NCI-H526 treated with DMSO at 0.1 percent for 48 hours (cell line): ENCODE measurements at places on chromosomes 7 and 10.

GRCh38 chr10:71761105-71761511 is 12.2 kb downstream of the VSIR start:
- no peak for DNase-seq

GRCh38 chr10:118818621-118819221 is 64.0 kb upstream of the CACUL1 start:
- DNase-seq: no peak

GRCh38 chr10:44024356-44025116 is 360.4 kb downstream of the CXCL12 start:
- no peak for DNase-seq

GRCh38 chr10:70849582-70850016 is 33.9 kb downstream of the SGPL1 start:
- DNase-seq: no peak

DNA sequence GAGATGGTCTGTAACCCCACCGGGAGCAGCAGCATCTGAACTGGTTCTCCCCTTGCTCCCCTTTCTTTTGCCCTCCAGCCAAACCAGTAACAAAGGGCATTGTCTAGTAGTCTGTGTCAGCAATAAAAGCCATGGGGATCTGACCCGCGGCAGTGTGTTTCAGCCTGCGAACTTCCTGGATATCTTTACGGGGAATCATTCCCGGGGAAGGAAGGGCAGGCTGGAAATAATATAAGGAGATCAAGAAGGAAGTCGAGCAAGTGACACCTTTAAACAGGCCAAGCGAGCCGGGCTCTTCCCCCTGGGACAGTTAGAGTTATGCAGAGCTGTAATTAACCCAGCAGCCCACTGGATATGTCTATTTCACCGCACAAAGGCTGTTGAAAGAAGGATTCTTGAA is 661.2 kb upstream of the GALNT17 start:
- DNase-seq: no peak

DNA sequence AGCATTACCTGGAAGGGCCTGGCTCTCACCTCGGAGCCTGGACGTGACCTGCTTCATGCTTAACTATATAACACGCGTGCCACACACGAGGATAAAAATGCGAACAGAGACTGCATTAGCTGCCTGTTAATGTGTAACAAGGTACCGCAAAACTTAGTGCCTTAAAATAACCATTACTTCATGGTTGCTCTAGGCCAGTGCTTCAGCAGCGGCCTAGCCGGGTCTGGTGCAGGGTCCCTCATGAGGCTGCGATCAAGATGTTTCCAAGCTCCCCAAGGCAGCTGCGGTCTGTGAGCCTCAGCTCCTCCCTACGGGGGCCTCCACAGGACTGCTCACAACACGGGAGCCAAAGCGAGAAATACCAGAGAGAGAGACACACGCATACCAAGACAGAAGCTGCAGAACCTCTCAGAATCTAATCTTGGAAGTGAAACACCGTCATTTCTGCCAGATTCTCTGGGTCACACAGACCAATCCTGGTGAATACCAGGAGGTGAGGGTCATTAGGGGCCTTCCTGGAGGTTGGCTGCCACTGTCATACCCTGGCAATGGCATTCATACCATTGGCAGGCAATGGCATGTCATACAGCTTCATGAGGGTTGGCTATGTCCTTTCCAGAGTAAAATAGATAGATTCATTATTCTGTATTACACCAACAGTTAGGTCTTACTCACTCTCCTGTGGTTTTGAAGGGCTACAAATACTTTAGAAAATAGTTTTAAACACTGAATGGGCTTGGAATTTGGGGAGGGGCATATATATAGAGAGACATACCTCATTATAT is 94.5 kb downstream of the HIPK2 start:
- no peak for DNase-seq

DNA sequence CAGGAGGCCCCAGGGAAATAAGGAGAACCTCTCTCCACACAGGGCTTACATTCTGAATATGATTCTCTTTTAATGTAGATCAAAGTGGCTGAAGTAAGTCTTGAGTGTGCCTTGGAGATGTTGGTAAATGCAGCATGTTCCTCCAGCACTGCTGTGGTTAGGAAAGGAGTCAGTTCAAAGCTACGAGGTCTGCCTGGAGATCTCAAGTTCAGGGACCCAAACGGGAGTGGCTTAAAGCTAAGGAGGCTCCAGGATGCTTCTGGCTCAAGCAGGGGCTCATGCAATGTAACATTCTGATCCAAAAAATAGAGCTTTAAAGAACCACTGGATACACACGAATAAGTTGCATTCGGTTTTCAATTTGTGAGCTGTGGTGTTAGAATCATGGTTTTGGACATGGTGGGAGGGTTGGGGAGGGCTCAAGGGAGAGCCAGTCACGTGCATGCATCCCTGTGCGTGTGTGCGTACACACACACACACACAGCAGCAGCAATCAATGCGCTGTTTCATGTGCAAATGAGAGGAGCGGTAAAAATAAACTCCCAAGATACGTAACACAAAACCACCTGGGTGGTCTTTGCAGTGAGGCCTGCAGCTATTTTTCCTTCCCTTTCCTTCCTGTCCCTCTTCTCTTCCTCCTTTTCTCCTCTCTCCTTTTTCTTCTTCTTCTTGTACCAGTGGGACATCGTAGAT is 70.5 kb downstream of the AOAH start:
- DNase-seq: no peak

DNA sequence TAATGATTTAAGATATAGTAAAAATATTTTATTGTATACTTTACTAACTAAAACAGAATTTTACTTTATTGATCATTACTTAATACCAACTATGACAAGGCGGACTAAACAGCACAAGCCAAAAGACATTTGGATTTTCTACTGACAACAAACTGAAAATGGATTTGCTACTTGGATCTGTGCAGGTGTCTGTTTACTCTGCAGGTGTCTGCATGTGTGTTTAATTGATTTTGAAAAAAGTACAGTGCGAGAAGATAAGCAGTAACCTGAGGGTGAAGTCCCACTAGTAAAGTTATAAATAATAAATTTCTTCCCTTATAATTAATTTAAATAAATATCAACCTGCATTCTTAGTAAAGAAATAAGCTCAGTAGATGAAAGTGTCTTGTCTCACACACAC is 696.8 kb upstream of the MBL2 start:
- DNase-seq: no peak

DNA sequence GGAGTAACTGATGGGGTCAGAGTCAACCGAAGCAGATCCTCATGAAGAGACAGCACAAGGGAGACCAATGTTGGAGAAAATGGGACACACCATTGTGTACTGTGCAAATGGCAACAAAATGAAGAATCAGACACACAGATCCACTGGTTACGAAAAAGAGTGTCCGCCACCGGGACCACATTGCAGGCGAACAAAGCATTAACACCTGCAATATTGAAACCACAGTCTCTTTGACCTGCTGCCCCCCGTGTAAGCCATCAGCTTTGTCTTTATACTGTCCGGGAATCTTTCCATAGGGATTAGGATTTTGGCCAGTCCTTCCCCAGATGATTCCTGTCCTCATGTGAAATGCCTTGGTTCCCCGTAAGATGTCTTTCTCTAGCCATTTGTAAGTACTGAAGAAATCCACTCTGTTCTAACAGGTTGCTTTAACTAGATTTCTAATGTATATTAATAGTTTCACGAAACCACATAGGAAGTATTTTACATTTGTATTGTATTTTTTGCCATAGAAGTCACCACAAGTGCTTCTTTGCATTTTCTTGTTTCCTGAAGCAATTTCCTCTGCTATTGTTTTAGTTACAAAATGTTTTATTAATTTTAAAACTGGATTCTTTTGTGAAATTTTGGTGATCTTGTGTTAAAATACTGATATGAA is 140.8 kb upstream of the NFE2L3 start:
- no peak for DNase-seq

DNA sequence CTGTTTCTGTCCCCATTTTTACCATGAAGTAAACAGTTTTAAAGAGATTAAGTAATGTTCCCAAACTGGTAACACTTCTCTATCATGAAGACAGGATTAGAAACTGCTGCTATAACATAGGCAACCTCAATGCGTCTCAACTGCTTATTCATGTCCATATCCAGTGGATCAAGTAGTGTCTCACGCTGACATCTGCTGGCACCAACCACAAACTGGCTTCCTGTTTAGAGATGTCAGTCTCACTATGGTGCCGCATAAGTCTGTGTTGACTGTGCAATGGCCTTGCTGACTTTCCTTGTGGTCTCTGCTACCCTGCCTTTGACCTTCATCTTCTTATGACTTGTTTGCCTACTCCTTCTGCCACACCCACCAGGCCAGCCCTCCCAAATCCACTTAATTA is 369.6 kb upstream of the DPP6 start:
- no peak for DNase-seq

GRCh38 chr10:27743877-27744801 is 1.5 kb downstream of the MKX start:
- no peak for DNase-seq
